Osteoblast (primary cell): ENCODE measurements at places on chromosomes 7 and 10. TPM values are rescaled to one million over a fixed set of nuclear protein-coding genes. Genes with fewer than 3 reads are reported as not detected.

FAM221A gene
- 0.72 and 1.8 TPM in 2 replicates for total RNA-seq

COMTD1 gene
- 8.5 and 13.4 TPM in 2 replicates for total RNA-seq

GNA12 gene
- total RNA-seq = 27.1 and 32.7 TPM in 2 replicates

PRKAR2B gene
- 2.4 and 2.5 TPM in 2 replicates for total RNA-seq

ERVW-1 gene
- total RNA-seq = not detected in 2 replicates

GPR37 gene
- under 0.01 and 0.29 TPM in 2 replicates for total RNA-seq

NUTM2E gene
- total RNA-seq = not detected in 2 replicates

FAM180A gene
- total RNA-seq = 23.5 and 28.9 TPM in 2 replicates

NPTX2 gene
- 1.1 and 2.4 TPM in 2 replicates for total RNA-seq

SLC39A12 gene
- not detected in 2 replicates for total RNA-seq

BZW2 gene
- 45.4 and 52.8 TPM in 2 replicates for total RNA-seq

DDC gene
- total RNA-seq = not detected in 2 replicates

NOS3 gene
- total RNA-seq = not detected in 2 replicates

C7orf33 gene
- not detected in 2 replicates for total RNA-seq

PRSS58 gene
- not detected in 2 replicates for total RNA-seq

CPXM2 gene
- total RNA-seq = under 0.01 and 0.36 TPM in 2 replicates

NPY4R2 gene
- not detected in 2 replicates for total RNA-seq

CYP3A4 gene
- total RNA-seq = not detected in 2 replicates

CHRM2 gene
- under 0.01 and 1.2 TPM in 2 replicates for total RNA-seq

SPDYE2B gene
- total RNA-seq = not detected in 2 replicates

EBF3 gene
- total RNA-seq = 31.8 and 35.4 TPM in 2 replicates

UTF1 gene
- total RNA-seq = not detected in 2 replicates

MYL7 gene
- total RNA-seq = not detected in 2 replicates

BTAF1 gene
- total RNA-seq = 47.4 and 51.0 TPM in 2 replicates

NPSR1 gene
- total RNA-seq = not detected in 2 replicates

TTYH3 gene
- 28.3 and 29.0 TPM in 2 replicates for total RNA-seq

PPP1R3A gene
- total RNA-seq = not detected in 2 replicates

PFKFB3 gene
- 7.1 and 19.2 TPM in 2 replicates for total RNA-seq

GUSB gene
- 25.3 and 32.6 TPM in 2 replicates for total RNA-seq

LRGUK gene
- 0.72 and 0.88 TPM in 2 replicates for total RNA-seq

RHEB gene
- total RNA-seq = 63.4 and 77.8 TPM in 2 replicates

RSPH10B2 gene
- under 0.01 TPM in 1 of 2 replicates, not detected in the other for total RNA-seq

RASSF4 gene
- 2.9 and 4.0 TPM in 2 replicates for total RNA-seq

TMEM273 gene
- total RNA-seq = 0.59 TPM in 1 of 2 replicates, not detected in the other

FAM24B gene
- total RNA-seq = 1.8 and 4.4 TPM in 2 replicates

CYP2C19 gene
- not detected in 2 replicates for total RNA-seq

ANKRD30A gene
- total RNA-seq = not detected in 2 replicates

OR2A1 gene
- total RNA-seq = 0.29 and 0.36 TPM in 2 replicates

CLCN1 gene
- under 0.01 TPM in 2 replicates for total RNA-seq

TAF3 gene
- 2.2 and 2.4 TPM in 2 replicates for total RNA-seq

ARF5 gene
- 146 and 147 TPM in 2 replicates for total RNA-seq

BLNK gene
- total RNA-seq = under 0.01 and 0.36 TPM in 2 replicates

CASTOR2 gene
- 17.0 and 24.8 TPM in 2 replicates for total RNA-seq

PTPN20 gene
- 8.0 and 9.1 TPM in 2 replicates for total RNA-seq

IDI2 gene
- total RNA-seq = not detected in 2 replicates

ABCC2 gene
- total RNA-seq = 1.5 and 1.8 TPM in 2 replicates

VSTM4 gene
- total RNA-seq = 10.1 and 14.1 TPM in 2 replicates
